ENCODE measurements at places on chromosomes 1 and 21.

DNA sequence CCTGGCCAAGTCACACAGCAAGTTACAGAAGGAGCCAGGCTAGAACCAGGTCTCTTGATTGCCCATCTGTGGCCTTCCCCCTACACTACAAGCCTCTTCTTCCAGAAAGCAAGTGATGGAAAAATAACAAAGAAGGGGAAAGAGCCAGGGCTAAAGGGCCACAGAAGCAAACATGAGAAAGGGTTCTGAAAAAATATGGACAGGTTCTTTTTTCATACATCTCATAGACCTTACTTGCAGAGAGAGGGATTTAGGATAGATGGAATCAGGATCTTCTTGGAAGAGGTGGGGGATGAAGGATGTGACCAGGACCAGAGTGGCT is 3.2 kb downstream of the RHBG start:
- DNase-seq, result no peak

- no peak for DNase-seq
These were observed 37.2 kb downstream of the CAMSAP2 start for GRCh38 chr1:200775850-200776249.

DNA sequence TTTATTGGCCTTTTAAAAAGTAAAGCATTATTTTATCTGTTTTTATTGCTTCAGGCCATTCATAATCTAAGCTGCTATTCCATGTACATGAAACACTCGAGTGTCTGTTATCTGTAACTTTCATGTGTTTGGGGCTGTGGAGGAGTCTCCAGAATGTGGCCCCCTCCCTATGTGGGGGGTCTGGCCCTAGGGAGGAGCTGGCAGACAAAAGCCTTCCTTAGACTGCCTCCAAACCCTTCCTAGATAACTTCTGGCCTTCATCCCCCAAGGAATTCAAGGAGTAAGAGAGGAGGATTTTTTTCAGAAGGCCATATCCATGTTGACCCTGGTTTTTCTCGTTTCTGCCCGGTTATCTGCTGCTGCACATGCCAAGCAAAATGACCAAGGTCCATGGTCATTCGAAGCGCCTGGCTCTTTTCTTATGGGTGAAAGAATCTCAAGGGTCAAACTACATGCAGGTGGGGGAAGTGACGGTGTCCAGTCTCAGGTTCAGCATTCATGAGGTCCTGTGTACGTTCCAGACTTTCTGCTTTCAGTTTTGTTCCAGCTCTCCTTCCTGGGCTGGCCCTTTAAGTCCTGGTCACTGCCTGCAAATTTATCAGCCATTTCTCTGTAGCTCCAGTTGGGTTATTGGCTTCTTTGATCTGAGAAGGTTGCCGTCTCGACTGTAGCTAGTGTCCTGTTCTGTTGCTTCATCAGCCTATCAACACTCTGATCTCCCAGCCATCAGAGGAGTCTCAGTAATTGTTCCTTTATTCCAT is 8.3 kb downstream of the TENT5C start:
- DNase-seq, result no peak

GRCh38 chr1:48916130-48917069 is 139.7 kb upstream of the BEND5 start:
- DNase-seq, result peak; percentile 84

GRCh38 chr1:109630081-109630897 is 10.7 kb downstream of the AMPD2 start:
- no peak for DNase-seq
